Fibroblast of mammary gland (primary cell): ENCODE measurements at places on chromosomes 2 and 18.
A peak's percentile ranks its signal among the peaks of the same experiment; 100 is the strongest.

DNA sequence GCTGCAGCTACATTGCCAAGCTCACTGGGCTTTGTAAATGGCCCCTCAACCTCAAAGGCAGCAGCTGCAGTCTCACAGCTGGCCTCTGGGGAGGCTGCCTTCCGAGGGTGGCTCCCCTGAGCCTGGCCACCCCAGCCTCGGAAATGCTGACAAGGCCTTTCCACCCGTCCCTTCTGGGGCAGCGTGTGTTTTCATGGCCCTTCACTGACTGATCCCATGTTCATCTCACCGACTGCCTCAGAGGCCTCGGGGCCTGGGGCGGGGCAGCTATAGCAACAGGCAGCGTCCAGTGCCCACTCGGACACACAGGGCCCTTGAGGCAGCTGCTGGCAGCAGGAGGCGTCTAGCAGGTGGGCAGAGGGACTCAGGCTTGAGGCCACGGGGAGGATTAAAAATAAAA is 149.7 kb downstream of the GLI2 start:
- no peak for DNase-seq

DNA sequence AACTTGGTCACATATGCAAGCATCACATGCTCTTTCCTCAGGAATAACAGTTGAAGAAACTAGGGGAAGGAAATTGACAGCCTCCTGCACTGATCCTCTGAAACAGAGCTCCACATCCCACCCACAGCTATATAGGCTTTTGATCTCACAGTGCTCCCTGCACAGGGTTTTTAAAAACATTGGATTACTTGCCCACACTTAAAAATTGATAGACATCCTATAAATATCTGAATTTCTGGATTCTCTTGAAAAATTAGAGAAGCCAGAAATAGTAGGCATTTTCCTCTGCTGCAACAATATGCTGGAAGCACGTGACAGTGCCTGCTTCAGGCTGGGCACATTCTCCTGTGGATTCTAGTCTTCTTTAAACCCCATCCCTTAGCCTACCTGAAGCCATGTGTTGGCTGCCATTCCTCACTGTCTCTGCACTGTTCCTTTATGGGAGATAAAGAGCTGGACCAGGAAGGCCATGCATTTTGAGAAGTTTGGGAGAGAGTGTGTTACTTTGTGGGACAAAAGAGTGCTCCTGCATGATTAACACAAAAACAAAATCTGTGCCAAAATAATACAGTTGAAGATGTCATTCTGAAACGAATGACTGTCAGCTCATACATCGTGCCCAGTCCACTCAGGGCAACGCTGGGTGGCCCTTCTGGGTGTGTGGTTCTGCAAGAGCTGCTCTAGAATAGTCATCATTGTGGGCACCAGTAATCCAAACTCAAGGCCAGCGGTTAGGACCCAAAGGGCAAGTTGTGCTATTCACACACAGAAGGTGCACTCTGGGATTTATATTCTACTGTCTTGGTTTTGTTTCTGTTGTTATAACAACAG is 59.8 kb downstream of the GYPC start:
- DNase-seq: no peak

DNA sequence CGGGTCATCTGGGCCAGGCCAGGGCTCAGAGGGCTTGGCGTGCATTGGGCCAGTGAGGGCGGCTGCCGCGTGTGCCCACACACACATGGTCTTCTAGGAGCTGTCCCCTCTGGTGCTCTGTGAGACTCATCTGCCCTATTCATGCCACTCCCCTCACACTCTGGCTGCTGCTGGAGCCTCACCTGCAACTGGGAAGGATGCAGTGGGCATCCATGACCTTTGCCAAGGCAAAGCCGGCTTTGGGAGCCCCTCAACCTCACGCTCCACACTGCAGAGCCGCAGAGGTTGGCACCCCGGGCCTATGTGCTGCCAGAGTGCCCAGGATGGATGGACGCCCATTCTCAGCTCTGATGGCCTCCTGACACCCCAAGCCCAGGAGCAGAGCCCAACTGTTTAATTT is 330.2 kb upstream of the SALL3 start:
- DNase-seq: no peak

DNA sequence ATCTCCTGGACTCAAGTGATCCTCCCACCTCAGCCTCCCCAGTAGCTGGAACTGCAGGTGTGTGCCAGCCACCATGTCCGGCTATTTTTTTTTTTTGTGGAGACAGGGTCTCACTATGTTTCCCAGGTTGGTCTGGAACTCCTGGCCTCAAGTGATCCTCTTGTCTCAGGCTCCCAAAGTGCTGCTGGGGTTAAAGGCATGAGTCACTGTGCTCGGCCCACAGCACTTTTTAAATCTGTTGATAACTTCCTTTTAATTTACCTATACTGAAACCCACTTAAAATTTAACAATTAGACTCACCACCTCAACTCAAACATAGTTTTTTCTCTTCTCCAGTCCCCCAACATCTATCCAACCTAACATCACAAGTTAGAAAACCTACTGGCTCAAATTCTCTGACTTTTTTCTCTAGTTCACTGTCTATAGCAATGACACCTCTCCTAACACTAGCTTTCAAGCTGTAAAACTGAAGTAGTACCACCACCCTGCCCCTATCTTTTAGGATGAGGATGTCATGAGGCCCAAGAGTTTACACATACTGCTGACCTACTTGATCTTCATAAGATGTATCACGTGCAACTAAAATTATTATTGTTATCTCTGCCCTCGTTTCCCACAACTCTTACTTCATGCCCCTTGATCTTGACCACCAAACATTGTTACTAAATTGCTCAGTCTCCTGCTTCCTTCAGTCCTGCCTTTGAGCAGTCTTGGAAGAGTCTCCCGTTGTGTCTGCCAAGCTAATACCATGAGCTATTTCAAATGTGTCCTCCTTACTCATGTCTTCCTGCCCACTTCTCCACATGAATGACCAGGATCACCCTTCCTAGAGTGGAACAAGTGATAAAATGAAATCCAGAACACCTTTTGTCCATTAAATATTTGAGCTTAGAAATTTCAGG is 142.3 kb upstream of the ZFP36L2 start:
- peak; percentile 72 for DNase-seq

- DNase-seq: no peak
These were observed 60.9 kb upstream of the DSEL start for GRCh38 chr18:67577386-67577785.

DNA sequence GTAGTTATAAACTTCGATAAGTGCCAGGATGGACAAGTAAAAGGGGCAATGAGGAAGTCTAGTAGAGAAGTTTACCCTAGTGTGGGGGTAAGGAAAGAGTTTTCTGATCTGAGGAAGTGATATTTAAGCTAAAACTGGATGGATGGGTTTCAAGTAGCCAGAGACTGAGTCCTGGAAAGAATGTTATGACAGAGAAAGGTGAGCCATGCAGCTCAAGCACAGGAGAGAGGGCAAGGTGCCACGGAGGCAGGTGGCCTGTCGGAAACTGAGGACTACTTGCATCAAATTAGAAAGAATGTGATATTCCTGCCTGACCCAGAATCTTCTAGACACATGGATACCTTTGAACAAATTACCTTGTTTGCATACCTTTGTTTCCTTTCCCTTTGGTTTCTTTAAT is 26.5 kb downstream of the NMUR1 start:
- DNase-seq: no peak

DNA sequence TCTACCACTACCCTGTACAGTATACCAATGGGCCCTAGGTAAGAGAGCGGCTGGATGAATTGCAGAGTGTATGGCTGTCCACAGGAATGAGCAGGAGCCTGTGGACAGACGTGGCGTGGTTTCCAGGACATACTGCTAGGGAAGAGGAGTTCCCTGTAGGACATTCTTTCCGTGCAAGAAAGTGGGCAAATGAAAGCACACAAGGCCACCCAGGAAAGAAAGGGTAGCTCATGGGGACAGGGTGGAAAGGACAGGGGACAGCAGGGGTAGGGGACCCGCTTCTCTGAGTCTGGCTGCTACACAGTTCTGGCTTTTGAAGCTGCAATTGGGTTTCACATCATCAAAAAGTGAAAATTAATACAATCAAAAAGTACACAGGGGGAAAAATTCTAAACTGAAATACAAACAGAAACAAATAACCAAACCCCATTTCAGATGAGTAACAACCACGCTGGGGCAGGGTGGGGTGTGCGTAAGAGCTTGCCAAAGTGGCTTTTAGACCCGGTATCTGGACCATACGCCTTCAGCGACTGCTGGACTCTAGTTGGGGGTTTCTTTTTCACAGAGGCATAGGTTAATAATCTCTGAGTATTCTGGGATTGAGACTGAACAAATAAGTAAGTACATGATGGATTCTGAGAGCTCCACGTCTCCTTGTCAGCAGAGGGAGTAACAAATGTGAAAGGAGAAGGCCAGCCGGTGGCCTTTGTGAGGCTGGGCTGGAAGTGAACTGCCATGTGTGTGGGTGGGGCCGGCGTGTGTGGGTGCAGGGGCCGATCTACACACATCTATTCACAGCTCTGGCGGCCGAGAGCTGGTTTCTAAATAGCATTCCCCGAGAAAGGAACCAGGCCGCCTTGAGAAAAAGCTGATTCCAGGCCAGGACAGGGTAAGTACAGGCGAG is 84.0 kb downstream of the HDAC4 start:
- DNase-seq: peak; percentile 71

DNA sequence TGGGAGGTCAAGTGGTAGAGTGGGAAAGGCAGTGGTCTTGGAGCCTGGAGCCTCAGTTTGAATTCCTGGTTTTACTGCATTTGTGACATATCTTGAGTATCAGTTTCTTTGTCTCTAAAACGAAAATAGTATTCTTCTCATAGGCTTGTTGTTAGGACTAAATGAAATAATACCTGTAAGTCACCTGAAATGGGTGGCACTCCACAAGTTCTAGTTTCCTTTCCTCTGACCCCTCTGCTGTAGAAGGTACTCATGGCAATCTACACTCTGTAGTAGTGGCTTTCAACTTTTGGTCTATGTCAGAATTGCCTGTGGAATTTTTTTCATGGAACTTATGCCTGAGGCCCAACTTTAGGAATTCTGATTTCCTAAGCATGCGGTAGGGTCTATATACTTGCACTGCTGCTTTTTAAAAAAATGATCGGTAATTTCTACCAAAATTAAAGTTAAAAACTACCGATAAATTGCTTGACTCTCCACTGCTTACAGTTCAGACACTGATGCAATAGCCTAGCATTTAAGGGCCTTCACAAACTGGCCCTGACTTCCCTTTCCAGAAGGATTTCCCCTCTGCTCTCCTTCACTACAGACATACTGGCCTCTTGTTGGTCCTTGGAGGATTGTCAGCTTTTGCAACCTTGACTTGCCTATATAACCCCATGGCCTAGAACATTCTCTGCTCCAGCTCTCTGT is 47.2 kb downstream of the PLEK start:
- no peak for DNase-seq

- DNase-seq: no peak
These were observed 56.8 kb upstream of the PMAIP1 start for GRCh38 chr18:59842947-59843346.

DNA sequence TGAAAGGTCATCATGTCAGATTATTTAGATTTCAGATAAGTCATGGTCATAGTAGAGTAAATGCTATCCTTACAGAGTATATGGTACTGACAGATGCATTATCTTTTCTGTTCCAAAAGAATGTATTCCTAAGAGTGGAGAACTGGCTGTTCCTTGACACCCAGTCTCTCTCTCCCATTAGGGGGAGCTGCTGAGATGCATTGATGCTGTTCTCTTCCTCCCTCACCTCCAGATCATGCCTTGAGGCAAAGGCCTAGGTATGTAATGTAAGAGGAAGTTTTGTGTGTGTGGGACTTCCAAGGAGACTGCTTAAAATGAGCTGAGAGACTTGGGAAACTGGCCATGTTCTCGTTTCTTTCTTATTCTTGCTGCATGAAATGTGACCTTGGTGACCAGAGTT is 979.5 kb upstream of the CELF4 start:
- no peak for DNase-seq

DNA sequence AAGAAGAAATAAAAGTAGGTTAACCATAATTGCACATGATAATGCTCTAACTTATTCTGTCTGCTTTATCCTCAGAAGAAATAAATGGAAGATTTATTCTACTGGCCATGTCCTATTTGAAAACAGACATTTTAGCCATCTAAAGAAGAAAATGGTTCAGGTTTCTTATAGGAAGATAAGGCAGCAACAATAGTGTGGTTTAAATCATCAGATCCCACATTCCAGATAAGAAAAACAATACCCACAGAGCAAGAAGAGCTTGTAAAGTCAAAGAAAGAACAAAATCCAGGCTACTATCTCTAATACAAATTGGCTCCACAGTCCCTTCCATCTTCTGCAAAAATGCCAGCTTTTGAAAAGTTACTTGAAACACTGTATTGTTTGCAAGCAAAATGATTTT is 49.3 kb downstream of the L3MBTL4 start:
- DNase-seq: no peak

DNA sequence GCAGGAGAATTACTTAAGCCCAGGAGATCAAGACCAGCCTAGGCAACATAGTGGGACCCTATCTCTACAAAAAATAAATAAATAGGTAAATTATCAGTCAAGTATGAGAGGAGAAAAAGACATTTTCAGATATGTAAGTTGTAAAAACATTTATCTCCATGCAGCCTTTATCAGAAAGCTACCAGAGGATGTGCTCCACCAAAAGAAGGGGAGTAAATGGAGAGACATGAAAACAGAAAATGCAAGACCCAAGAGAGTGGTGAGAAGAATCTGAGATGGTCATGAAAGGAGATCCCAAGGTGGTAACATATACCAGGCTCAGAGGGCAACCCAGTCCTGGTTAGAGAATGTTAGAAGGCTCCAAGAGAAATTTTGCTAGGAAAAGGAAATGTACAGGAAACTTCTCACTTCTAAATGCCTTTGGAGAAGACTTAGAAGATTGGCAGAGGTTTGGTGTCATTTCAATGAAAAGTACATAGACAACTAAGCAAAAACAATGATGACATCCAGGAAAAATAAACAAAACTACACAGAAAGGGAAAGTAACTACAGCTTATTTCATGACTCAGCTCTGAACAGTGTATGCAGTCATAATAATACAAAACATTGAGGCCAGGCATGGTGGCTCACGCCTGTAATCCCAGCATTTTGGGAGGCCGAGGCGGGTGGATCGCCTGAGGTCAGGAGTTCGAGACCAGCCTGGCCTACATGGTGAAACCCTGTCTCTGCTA is 19.5 kb downstream of the CIB4 start:
- DNase-seq: peak; percentile 39

GRCh38 chr2:232588031-232588430 is 37.5 kb downstream of the EIF4E2 start:
- DNase-seq: no peak

DNA sequence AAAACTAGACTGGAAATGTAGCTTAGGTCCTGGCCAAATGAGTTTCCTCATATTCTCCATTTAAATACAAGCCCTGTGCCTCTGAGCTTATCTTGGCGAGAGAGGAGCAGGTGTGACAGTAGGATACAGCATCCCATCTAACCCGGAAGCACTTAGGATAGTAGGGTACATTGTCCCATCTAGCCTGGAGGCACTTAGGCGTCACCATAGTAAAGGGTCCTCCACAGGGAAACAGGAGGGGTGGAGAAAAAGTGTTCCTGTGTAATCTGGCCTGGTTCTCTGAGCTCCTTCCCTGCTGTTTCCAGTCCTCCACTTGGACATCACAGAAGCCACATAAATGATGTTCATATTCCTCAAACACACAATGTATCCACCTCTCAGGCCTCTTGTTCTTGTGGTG is 301.4 kb downstream of the GALR1 start:
- no peak for DNase-seq

- no peak for DNase-seq
These were observed 25.0 kb upstream of the PPM1B start for GRCh38 chr2:44143701-44144100.

GRCh38 chr2:28445448-28446258 is 50.2 kb upstream of the PLB1 start:
- DNase-seq: peak; percentile 98
